ENCODE measurements at places on chromosomes 2 and 18.

DNA sequence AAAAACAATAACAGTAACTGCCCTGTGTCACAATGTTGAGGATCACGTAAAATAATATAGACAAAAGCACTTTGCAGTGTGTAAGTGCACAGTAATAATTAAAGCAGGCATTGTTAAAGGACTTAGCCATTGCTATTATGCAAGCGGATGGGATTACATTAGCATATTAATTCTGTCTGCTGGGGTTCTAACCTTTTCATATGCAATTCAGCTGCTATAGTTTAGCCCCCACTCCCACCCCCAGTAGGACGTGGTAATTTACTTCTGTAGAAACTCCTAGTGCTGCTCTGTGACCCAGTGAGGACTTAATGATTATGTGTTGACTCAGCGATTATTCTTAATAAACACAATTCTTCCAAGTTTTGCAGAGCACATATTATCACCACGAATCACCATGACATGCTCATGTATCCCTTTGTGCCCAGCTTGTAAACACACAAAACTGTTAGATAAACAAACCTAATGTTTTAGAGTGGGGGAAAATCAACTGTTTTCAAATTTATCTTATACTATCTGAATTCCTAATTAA, 5.1 kb upstream of the ADAM23 start:
- DNase-seq, result no peak

DNA sequence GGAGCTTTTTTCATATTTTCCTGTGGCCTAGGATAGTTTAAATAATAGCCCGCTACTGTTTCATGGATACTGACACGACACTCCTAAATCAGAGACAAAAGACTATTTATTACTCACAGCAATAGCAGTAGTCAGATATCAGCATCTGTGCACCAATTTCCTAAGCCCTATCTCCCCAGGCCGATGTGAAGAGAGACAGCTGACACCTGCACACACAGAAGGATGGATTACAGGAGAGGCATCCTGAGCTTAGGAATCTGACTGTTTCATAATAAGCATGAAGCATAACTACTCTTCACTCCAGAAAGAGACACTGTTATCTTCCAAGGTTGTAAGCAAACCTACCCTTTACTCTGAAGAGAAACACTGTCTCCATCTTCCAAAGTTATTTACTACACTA, 105.4 kb downstream of the ATL2 start:
- no peak for DNase-seq

- DNase-seq, result no peak
These were observed 192.2 kb upstream of the HS6ST1 start for GRCh38 chr2:128510701-128511397.

DNA sequence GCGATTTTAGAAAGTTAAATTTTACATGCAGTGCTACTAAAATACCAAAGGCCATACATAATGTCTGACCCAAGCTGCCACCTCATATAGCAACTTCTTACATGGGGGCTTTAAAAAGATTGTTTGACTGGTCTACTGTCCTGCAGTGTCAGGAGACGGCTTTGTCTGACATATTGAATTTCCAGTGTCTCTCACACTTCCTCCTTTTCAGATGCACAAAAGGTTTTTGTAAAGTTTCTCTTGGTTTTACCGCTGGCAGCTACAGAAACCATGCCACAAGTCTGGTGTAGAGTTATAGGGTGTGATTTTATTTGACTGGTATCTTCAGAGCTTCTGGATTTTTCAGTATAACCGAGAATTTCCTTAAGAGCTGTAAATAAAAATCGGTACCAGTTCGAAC, 1.1 kb upstream of the ASAP2 start:
- no peak for DNase-seq

- DNase-seq, result no peak
These were observed 687.0 kb downstream of the BCL11A start for GRCh38 chr2:59866436-59866835.

DNA sequence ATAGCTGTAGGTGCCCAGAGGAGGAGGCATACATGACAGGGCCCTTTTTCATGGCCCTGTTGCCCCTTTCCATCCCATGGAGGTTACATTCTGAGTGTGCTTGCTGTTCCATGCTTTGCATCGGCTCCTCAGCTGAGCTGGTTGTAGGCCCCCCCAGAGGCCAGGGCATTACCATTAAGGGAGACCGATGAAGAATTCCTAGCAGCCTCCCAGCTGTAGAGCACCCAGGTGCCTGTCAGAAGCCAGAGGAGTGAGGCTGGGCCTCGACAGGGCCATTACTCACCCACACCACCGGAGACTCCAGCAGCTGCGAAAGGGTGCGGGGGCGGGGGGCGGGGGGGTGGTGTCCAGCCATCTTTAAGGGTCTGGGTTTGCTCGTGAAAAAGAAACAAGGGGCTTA, 72.2 kb downstream of the GALNT14 start:
- DNase-seq, result no peak

- DNase-seq, result no peak
These were observed 17.7 kb upstream of the MAL start for GRCh38 chr2:95007822-95008221.

GRCh38 chr2:178513876-178514275, 33.6 kb downstream of the PLEKHA3 start:
- DNase-seq, result no peak

DNA sequence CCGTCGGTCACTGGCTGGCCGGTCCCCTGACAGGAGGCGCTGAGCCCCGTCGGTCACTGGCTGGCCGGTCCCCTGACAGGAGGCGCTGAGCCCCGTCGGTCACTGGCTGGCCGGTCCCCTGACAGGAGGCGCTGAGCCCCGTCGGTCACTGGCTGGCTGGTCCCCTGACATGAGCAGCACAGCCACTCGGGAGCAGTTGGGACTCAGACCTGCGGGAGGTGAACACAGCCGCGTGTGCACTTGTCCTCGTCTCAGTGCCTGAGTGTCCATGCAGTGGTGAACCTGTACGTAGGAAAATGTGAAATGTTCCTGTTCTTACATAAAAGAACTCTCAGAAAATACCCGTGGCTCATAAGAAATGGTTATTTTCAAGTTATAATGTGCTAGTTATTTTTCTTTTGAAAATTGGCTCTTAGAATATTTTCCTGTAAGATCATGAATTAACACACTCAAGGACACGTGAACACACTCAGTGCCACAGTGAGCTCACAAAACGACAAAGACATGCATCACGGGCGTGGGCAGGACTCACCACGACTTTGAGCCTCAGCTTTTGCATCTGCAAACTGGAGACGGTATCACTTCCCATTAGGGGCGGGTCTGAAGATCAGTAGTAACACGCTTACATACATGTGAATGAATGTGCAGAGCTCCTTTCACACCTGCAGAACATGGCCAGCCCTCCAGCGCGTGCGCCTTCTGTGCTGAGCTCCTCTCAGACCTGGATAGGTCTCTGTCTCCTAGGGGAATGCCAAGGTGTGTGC, 21.1 kb upstream of the NFATC1 start:
- DNase-seq, result no peak

DNA sequence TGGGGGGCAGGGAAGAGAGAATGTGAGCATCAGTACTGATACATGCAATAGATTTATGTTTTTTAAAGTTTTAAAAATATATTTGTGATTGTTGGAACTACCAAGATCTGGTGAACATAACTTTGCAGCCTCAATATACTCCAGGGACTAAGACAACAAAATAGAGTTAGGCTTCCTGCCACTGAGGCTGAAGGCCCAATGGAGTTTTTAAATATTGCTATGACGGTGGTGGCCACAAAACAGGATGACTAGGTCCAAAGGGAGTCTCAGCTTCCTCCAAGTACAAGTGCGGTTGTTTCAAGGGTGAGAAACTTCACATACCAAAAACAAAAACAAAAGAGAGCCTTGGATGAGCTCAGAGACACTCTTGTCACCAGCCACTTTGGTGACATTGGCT, 72.9 kb downstream of the CCBE1 start:
- DNase-seq, result no peak

GRCh38 chr2:150428641-150429040, 58.8 kb downstream of the RND3 start:
- DNase-seq, result no peak

DNA sequence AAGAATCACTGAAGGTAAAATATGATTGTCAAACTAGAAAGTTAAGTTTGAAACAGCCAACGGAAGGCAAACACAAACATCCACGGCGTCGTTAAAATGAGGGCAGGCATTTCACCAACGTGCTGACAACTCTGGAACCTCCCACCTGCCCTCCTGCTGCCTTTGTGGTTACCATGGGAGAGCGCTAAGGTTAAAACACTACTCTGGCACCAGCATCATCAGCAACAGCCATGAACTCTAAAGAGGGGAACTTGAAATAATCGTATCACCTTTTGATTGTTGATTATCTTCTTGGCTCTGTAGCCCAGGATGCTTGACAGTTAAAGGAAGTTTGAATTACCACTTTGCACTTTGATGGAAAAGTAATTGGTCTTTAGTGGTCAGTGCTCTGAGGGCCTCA, 34.7 kb downstream of the CYB5A start:
- DNase-seq, result no peak

DNA sequence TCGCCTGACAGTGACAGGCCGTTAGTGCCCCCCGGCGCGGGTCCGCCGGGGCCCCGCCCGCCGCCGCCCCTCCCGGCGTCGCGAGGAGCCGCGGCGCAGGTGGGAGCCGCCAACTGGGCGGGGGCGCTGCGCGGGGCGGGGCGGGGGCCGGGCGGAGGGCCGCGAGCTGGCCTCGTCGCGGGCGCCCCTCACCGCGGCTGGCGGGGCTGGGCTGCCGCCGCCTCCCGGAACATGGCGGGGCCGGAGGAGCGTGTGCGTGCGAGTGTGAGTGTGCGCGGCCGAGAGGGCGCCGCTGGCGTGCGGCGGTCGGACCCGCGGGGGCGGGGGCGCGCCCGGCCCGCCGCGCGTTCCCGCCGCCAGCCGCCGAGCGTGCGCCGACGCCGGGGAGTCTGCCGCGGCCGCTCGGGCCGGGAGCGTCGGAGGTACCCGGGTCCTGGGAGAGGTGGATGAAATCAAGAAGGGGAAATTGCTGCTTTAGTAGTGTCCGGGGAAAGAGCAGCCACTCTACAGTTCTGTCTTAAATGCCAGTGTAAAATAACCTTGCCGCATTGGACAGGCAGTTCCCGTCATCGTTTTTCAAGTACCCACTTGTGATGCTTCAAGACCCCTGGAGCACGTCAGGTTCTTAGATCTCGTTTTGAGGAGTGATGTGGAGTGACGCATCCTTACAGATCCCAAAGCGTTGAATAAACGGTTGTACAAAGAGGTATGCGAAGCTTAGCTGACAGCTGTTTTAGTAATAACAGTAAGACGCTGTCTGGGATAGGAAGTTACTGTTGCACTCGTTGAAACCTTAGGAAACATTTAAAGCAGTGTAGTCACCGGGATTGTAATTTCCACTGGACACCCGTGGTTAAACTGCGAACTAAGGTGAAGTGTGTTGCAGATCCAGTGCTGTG, 836 bp downstream of the ANKRD12 start:
- peak; percentile 76 for DNase-seq

GRCh38 chr2:223008162-223008561, 43.8 kb upstream of the KCNE4 start:
- DNase-seq, result no peak

DNA sequence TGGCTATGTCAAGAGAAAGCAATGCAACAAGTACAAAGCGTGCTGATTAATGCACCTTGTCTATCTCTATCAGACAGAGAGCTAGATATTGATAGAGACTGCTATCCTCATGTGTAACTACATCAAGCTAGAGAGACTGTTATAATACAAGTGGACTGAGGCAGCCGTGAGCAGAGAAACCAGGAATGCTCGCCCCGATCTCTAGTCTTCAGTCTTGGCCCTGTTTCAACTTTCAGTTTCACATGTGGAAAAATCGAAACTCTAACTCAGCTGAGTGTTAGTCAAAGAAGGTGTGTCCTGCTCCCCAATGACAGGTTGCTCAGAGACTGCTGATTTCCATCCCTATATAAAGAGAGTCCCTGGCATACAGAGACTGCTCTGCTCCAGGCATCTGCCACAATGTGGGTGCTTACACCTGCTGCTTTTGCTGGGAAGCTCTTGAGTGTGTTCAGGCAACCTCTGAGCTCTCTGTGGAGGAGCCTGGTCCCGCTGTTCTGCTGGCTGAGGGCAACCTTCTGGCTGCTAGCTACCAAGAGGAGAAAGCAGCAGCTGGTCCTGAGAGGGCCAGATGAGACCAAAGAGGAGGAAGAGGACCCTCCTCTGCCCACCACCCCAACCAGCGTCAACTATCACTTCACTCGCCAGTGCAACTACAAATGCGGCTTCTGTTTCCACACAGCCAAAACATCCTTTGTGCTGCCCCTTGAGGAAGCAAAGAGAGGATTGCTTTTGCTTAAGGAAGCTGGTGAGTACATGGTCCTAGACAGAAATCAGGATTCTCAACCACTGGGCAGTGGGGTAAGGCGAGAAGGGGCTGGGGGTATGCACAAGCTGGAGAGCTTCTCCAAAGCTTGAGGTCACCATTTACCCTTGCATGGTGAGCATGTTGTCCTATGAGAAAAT, at the start of gene RSAD2:
RSAD2 (plus strand) TSS at position 376 of the 903 bp plus-strand sequence; CDS start at position 400, 24 bp downstream.
- DNase-seq, result peak; percentile 60

DNA sequence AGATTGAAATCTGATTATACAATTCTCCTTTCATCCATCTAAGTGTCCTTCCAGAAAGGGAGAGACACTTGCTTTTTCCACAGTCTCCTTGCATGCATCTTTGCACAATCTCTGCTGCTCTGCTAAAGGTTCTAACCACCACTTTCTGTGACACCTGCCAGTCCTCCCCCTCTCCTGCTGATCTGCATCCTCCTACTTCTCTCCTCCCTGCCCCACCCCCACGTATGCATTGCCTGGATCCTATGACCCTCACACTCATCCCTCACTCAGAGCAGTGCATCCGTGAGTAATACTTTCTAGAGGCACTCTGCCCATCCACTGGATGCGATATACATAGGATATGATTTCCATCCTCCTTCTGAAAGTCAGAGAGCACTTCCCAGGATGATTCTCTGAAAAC, 27.7 kb upstream of the TRAPPC8 start:
- no peak for DNase-seq

- no peak for DNase-seq
These were observed 109.0 kb upstream of the RGPD4 start for GRCh38 chr2:107717661-107718060.

- no peak for DNase-seq
These were observed 123.2 kb upstream of the TWIST2 start for GRCh38 chr2:238724728-238725127.

- DNase-seq, result no peak
These were observed 114.2 kb downstream of the ICA1L start for GRCh38 chr2:202757339-202757738.

- DNase-seq, result no peak
These were observed 212.2 kb downstream of the FHOD3 start for GRCh38 chr18:36509646-36510197.

GRCh38 chr2:144140891-144141290, 379.0 kb downstream of the ZEB2 start:
- no peak for DNase-seq

- DNase-seq, result peak; percentile 22
These were observed 82.8 kb downstream of the SLC25A12 start for GRCh38 chr2:171811245-171811628.

- DNase-seq, result no peak
These were observed 18.6 kb upstream of the KLF7 start for GRCh38 chr2:207184348-207184747.

DNA sequence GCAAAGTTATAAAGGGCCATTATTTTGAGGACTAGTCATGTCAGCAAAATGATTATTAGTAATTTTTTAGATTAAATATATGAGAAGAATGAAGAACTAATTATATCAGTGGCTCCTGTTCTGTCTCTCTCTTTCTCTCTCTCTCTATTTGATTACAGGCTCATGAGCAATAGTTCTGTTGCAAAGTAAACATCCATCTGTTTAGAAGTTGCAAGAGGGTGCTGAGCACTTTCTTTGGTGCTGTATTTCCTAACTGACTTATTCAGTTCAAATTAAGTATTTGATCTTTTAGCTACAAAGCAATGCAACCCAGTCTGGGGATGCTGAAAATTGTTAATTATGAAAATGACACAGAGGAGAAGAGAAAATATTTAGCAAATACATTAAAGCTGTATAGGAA, 408.1 kb upstream of the UBE2E3 start:
- no peak for DNase-seq

GRCh38 chr2:23690421-23691105, 236.4 kb downstream of the ATAD2B start:
- DNase-seq, result no peak
